ENCODE measurements at places on chromosomes 12 and 14.
A peak's percentile ranks its signal among the peaks of the same experiment; 100 is the strongest.

- DNase-seq, result no peak
These were observed 611.3 kb downstream of the VRK1 start for GRCh38 chr14:97408503-97408902.

DNA sequence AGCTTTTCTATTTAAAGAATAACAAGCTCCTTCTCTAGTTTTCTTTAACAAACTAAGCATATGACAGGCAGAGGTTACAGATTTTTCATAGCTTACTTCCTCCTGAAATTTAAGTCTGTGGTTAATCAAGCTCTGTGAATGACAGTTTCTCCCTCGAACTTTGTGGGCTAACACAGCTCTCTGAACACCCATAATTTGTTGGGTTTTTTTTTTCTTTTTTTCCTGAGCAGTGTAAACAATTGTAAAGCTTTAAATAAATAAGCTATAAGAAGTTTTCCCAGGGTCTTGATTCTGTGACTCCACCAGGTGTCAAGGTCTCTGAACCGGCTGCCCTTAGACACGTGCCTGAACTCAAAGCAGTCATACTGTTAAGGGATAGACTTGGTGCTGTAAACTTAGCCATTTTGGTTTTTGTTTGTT lies 128.1 kb upstream of the AMIGO2 start:
- no peak for DNase-seq

DNA sequence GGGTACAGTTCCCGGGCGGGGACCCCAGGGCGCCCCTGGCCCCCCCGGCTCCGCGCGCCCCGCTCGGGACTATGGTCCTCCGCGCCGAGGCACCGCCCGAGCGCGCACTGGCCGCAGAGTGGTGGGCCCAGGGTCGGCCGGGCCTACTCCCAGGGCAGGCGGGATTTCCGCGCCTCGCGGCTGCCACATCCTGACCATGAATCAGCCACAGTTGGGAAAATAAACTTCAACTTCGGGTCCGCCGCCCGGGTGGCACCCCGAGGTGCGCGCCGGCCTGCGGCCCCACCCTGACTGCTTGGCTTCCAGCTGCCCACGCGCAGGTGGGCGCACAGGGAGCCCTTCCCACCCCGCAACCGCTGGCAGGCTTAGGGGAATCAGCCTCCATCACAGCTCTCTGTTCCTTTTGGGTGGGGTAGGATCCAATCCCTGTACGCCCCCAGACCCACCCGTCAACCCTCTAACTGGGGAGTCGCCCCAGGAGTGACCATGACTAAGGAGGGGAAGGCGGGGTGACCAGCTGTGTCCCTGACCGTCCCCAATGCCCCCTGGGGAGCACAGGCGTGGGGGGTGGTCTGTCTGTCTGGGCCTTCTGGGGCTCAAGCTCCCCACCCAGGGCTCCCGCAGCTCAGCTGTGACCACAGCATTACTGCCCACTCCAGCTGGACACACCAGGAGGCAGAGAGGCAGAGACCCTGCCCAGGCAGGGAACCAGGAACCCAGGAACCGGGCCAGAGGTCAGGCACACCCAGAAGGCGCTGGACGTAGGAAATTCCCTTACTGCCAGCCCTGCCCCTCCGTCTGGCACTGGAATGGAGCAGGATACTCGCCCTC lies 678 bp downstream of the INF2 start:
- no peak for DNase-seq

- DNase-seq, result no peak
These were observed 148.1 kb upstream of the CRY1 start for GRCh38 chr12:107241411-107241810.

DNA sequence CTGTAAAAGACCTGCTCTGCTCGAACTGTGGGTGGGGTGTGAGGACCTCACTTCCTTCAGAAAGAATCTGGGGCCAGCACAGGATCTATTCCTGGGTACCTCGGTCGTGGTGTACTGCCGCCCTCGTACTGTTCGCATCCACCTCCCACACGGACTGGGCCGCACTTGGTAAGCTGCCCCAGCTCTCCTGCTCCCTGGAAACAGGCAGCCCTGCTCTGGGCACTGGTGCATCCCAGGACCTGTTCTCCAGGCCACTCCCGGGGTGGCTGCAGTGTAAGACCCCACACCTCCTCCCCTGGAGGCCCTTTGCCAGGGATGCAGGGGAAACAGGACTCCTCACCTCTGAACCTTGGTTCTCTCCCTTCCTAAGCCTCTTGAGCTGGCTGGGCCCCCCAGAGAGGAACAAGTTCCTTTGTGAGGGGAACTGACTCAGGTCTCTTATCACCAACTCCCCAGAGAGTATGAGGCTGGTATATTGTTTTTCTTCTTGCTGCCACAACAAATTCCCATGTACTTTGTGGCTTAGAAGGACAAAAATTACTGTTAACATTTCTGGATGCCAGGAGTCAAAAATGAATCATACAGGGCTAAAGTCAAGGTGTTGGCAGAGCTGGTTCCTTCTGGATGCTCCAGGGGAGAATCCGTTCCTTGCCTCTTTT lies 276.5 kb downstream of the NUAK1 start:
- DNase-seq, result no peak

DNA sequence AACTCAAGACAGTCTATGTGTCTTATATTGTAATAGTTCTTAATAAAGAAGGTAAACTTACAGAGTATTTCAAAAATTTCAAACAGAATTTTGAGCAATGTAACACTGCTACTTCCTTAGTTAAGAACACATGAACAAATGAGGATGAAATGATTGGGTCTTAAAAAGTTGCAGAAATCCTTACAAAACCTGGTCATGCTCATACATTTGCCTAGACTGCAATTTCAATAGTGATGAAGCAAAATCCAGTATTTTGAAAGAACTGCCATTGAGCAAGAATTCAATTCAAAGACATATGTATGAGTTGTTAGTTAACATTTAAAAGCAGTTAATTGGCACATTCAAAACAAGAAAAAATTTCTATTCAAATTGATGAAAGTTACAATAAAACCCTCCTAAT lies 17.8 kb upstream of the HIF1A start:
- no peak for DNase-seq

DNA sequence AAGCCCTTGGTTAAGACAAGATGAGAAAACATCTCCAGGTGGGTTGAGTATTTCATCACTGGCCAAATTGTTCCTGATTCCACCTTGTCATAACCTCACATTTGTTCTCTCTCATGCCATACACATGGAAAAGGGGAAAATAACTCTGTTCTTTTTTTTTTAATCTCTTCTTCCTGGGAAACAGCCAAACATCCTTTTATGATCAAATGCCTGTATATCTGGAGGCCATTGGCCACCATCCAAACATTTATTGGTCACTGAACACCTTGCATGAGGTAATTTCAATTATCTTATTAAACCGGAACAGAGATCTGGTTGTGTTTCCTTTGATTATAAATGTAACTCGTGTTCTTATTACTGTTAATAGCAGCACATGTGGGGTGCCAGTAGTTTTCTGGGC lies 469.6 kb downstream of the NPAS3 start:
- no peak for DNase-seq

- no peak for DNase-seq
These were observed 27.7 kb downstream of the UBR7 start for GRCh38 chr14:93234798-93235197.

GRCh38 chr12:79524507-79525148 lies 166.1 kb downstream of the PAWR start:
- no peak for DNase-seq

DNA sequence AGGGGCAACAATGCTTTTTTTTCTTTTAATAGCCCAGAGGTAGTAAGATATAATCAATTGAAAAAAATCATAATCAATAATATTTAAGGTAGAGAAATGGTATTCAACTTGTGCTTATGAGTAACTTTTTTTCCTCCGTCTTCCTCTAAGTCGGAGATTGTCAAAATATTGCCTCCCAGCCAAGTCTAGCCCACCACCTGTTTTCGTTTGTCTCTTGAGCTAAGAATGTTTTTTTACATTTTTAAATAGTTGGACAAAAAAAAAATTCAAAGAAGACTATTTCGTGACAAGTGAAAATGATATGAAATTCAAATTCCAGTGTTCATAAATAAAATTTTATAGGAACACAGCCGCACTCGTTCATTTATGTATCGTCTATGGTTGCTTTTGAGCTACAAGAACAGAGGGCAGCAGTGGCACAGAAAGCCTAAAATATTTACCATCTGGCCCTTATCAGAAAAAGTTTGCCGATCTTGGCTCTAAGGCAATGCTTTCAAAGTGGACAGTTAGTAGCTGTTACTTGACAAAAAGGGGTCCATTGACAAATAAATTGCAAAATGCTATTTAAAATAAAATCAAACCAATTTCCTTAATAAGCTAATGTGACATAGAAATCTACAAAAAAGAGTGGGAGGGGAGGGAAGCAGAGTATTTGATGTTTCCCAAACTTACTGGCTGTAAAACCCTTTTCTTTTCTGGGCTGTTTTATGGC lies 40.8 kb upstream of the MAX start:
- no peak for DNase-seq

GRCh38 chr12:112353393-112353792 lies 28.8 kb downstream of the HECTD4 start:
- DNase-seq, result no peak

DNA sequence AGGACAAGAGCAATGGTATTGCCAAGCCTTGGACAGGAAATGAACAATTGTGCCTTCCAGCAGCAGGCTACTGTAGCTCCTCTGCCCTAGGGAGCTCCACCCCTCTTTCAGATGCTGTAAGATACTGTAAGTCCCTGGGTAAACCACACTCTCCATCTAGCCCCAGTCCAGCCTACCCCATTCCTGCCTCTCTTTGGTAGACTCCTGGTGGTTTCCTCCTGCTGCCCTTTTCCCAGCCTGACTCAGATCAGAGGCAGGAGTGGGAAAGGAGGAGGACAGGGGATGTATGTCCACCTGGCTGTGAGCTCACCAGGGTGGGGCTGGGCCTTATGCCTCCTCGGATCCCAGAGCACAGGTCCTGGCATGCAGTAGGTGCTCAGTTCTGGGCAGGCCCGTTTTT lies 174.6 kb downstream of the ESRRB start:
- DNase-seq, result no peak

GRCh38 chr14:84042992-84043391 lies 1487.0 kb upstream of the FLRT2 start:
- no peak for DNase-seq

DNA sequence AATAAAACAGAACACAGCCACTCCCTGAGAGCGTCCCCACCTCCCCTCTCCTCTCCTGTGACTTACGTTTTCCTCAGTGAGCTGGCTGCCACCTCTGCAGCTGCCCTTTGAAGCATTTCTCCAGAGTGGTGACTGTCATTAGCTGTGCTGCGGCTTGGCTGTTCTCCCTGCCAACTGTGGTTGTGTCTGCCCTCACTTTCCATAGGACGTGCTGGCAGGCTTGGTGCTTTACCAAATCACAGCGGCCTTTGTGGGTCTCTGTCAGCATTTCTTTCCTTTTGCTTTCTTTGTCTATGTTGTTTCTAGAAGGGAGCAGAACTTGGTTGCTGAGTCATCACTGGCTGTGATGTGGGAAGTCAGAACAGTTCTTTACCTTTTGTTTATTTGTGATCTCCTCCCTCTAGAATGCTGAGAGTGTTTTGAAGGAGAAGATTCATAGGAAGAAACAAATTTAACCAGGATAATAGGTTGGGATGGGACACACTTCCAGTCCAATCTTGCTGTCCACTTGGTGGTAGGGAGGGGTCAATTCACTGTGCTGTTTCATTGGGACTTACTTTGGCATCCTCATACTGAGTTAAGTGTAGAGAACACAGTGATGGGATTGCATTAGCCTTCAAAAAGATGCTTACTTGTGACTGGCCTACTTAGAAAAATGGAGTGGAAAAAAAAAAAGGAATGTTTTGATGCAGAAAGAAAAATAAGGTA lies 88.2 kb downstream of the TMX1 start:
- no peak for DNase-seq

DNA sequence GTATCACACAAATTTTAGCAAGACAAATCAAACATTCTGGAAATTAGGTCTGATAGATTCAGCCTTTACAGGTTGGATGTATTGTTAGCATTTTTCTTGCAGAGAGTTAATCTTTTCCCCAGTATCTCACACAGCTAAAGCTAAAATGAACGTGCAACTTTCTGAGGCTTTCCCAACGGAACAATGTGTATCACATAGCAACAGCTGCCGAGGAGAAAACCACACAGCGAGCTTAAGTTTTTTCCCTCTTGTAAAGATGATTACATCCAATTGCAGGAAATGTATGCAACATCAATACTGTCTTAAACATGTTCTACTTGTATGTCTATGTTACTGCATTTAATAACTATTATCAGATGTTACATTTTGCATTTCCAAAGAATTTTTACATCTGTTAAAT lies 182.2 kb downstream of the CCDC59 start:
- peak; percentile 3 for DNase-seq

DNA sequence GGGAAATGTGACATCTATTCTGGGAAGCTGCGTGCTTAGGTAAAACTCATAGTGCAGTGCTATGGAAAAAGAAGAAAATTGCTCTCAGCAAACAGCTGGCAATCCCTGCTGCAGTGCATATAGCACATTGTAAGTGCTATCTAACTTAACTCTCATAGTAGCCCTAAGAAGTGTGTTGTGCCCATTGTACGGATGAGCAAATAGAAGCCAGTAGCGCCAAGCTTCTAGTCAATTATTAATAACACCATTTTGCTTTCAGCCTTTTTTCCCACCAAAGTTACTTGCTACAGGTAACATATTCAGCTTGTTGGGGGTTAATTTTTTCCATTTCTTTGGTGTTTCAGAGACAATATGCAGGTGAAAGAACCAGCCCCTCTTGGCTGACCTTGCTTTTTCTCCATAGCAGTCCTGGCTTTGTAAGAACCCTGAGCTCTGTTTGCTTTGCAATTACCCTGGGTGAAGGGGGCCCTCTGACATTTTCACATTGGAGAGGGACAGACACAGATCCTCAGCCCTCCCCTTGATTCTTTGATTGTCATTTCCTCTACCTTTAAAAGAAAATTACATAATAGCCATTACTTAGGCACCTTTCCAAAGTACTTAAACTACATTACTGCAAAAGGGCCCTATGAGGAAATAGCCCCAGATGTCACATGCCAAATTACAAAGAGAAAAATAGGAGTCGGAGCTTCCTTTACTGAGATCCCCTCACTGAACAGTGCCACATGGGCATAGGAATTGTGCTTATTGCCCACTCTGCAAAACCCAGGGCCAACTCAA lies 576.2 kb upstream of the TBX3 start:
- DNase-seq, result no peak

Data from NCI-H82 (cell line).